ENCODE measurements at places on chromosomes 6 and 20.

DNA sequence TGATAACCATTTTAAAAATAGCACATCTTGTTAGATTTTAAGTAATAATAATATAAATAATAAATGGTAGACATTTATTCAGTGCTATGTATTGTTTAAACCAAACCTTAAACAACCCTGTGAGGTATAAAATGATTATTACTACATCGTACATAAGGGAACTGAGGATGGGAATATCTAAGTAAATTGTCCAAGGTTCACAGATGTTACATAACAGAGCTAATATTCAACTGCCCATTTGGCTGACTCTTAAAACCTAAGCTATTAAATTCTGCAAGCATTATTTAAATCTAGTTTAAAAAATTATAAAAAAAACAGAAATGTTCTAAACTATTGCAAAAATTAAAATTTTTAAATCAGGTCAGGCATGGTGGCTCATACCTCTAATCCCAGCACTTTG lies 175.1 kb downstream of the COL19A1 start:
- no peak for DNase-seq

GRCh38 chr20:34642009-34642408 lies 34.9 kb downstream of the PIGU start:
- DNase-seq: no peak

- DNase-seq: no peak
These were observed 87.8 kb downstream of the SLC2A10 start for GRCh38 chr20:46797206-46797605.

GRCh38 chr6:109768485-109768884 lies 77.4 kb downstream of the FIG4 start:
- DNase-seq: no peak

GRCh38 chr20:42576167-42576566 lies 613.5 kb downstream of the PTPRT start:
- DNase-seq: no peak

DNA sequence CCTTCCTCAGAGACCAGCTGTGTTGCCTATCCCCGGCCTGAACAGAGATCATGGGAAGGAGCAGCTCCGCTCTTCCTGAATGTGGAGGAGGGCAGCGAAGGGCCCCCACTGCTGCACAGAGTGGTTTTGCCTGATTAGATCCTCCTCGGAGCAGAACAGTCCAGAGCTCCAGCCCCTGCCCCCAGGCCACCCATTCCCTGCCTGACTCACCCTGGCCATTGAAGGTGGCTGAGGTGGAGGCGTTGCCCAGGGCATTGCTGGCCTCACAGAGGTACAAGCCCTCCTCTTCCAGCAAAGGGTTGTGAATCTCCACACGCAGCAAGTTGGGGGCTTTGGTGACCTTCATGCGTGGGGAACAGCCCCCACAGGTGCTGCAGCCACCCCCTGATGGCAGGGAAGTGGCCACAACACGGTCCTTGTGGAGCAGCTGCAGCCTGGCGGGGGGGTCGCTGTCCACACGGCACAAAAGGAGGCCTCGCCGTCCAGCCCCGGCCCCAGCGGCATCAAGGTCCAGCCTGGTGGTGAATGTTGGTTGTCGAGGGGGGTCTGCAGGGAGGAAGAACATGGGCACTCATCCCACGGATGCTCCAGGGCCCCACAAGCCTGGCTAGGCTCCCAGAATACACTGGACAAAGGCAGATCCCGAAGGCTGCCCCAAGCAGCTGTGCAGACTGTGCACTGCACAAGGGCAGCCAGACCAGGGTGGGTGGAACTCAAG lies 14.7 kb downstream of the SIGLEC1 start:
- DNase-seq: no peak

All from GM12892 (cell line).